ENCODE measurements at places on chromosomes 2 and 18.
A peak's percentile ranks its signal among the peaks of the same experiment; 100 is the strongest.

DNA sequence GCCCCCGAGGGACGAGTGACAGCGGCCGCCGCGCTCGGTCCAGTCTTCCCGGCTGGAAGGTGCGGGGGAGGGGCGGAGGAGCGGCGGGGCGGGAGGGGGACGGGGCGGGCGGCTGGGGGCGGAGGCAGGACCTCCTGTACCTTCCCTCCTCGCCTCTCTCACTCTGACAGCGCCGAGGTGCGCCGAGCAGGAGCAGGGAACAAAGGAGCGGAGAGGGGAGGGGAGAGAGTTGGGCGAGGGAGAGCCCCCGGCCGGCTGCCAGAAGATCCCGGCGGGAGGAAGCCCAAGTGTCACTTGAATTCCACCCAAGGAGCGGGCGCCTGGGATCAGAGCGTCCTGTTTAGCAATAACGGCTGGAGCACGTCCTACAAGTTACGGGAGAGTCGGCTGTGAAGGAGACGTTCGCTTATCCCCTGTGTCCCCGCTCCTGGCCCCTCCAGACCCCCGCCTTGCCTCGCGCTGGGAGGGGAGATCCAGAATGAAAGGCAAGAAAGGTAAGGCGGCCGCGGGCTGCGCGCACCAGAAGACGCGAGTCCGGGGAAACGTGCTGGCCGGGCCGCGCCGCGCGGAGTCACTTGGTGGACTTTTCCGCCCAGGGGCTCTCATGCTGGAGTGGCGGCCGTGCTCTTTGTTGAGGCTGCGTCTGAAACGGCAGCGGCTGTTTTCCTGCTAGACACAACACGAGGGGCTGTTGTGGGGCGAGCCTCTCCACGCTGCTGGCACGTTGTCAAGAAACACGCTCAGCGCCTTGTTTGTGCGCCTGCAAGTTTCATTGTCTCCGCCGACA, at the start of gene TGIF1:
TSS of gene TGIF1 (plus strand) at position 161 of the 787 bp plus-strand sequence. CDS start at position 479, 318 bp downstream.
- peak; percentile 83 for DNase-seq

DNA sequence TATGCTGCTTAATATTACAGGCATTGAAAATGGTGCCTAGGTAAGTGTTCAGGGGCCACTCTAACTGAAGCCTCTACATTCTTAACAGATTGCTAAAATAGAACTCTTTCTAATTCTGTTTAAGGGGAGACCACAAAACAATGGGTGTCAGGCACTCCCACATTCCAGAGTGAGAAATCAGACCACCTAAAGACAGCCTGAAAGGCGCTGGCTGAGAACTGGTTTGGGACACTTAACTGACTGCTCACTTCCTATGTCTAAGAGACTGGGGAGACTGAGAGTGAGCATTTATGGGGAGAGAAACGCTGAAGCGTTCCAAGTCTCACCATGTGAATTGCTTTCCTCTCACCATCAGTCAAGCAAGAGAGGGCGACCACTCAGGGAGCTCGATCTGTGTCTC, 108.8 kb upstream of the ITGB6 start:
- peak; percentile 86 for DNase-seq

DNA sequence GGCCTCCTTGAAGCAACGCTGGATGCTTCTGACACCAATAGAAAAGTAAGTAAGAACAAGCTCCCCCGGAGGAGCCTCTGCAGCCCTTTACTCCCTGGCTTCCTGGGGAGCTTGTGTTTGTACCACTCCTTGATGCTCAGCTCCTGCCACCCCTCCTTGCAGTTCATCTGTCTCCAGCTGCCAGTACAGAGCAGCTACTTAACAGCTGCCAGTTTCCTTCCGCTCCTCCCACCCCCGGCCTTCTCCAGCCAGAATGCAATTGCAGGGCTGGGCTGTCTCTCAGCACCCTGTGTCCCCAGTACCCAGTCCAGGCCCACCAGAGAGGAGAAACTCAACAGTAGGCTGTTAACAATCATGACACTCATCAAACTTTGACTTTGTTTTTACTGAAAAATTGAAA, 109.4 kb downstream of the AOX1 start:
- DNase-seq: no peak

DNA sequence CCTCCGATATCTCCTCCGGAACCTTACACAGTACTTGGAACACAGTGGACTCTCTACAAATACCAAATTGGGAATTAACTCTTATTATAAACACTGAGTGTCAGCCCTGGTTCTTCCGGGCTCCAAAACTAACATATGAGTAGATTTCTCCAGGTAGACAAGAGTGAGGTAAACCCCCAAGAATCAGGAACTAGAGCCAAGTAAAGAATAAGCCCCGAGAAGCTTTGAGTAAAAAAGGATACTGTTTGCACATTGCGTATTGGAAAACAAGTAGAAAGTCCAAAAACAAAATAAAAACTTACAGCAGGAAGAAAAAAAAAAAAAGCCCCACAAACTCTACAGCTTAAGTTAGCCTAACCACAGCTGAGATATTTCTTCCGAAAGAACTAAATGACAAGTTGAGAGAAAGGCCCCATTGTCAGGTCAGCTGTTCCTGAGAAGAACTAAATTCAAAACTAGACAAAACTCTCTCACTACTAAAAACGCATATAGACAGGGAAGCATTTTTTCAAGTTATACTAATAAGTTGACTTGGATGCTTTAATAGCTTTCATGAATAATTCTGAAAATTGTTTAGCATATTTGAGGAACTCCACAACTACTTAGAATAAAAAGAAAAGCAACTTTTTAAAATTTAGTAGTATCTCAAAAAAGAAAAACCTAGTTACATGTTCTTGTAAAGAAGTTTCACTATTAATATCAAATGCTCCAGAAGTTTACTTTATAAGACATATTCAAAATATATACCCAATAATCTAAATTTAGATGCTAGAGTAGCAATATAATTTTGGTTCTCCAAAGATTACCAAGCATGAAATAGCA, 4.3 kb upstream of the HAAO start:
- no peak for DNase-seq

- DNase-seq: no peak
Measured at GRCh38 chr2:16020389-16021008, 80.1 kb downstream of the MYCN start.

Data from Daoy (cell line).